ENCODE measurements at places on chromosomes 1 and 21. TPM values are rescaled to one million over a fixed set of nuclear protein-coding genes. Genes with fewer than 3 reads are reported as not detected.

Gene SETSIP
- total RNA-seq, result 0.31 TPM

Gene PLD5
- total RNA-seq, result not detected

Gene XCL2
- not detected for total RNA-seq

Gene ACTL8
- total RNA-seq, result 0.26 TPM

- H3K4me1 ChIP-seq, result peaks cover 8% of the 10 kb centered on the region
- H3K4me3 ChIP-seq, result no peak overlapping the region
Observed at GRCh38 chr1:198655459-198656121, 16.8 kb downstream of the PTPRC start.

- H3K27me3 ChIP-seq, result peaks cover 2% of the 10 kb centered on the region
- DNase-seq, result no peak
- peaks cover 17% of the 10 kb centered on the region for H3K4me1 ChIP-seq
- H3K4me3 ChIP-seq, result peak overlapping the region; percentile 5
- no peaks in the 10 kb centered on the region for H3K36me3 ChIP-seq
Observed at GRCh38 chr1:161763522-161764098, 2.5 kb upstream of the ATF6 start.
